Stimulated activated CD4-positive, alpha-beta T cell treated with anti-CD3 and anti-CD28 coated beads, Interleukin-12 subunit alpha, Interleukin-12 subunit beta, amount 100 ng/mL, for 24 hours (primary cell): ENCODE measurements at places on chromosomes 13 and 19.
A peak's percentile ranks its signal among the peaks of the same experiment; 100 is the strongest.

DNA sequence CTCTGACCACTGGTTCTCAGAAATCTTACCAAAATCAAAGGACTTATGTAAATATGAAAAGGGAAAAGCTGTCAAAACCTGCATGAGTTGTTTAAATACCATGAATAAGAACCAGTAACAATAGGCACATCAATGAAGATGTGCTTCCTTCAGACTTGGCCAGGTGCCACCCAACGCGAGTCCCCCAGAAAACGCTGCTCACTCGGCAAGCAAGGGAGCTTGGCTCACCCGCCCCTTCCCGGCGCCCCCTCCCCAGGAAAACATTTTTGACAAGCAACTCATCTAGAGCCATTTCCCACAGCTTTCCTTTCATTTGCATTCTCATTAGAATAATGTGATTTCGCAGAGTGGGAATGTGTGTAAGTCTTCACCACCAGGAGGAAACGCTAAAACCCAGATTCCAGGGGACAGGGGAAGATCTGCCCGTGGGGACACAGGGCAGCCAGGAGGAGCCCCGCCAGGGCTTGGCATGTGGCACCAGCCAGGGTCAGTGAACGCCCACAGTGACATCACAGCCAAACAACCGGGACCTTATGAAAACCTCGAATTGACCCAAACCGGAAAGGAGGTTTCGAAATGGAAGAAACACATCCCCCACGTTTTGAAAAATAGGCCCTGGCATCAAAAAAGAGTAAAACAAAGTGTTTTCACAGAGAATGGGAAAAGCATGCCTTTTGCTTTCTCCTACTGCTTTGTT lies 366.2 kb upstream of the TSHZ3 start:
- no peak for DNase-seq

- no peak for DNase-seq
These were observed 104.8 kb upstream of the MIR17HG start for GRCh38 chr13:91242652-91243051.

DNA sequence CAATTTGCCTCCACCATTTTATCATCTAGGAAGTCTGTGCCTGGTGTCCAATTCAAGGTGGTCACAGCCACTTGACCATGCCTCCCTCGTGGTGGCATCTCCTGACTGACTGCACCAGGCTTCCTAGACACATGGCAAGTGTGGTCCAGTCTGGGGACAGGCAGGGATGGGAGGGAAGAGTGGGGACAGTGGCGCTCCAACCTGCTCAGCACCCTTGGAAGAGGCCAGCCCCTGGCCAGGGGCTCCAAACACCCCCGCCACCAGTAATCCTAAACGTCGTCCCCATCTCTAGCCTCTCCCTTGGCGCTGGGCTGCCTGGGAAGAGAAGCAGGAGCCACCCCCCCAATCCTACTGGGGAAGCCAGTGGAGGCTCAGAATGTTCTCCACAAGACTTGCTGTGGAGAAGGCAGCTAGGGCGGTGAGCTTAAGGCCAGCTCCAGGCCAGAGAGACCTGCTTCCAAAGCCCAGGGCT lies 2.7 kb downstream of the RPL36 start:
- no peak for DNase-seq

DNA sequence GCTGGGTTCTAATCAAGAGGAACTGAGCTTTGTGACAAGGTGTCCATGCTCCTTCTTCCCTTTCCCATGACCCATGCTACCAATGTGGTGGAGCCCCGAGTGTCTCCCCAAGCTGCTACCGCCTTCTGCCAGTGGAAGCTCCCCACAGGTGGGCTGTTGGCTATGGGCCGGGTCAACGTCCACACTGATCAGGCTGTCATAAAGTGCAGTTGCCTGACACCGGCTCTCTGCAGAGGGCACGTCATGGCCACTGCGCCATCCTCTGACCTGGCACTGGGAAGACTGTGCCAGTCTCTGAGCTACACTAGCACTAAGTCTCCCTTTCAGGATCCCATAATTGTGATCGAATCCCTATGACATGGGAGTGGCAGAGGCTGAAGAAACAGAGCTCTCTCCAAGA lies 192.3 kb downstream of the USP12 start:
- no peak for DNase-seq

DNA sequence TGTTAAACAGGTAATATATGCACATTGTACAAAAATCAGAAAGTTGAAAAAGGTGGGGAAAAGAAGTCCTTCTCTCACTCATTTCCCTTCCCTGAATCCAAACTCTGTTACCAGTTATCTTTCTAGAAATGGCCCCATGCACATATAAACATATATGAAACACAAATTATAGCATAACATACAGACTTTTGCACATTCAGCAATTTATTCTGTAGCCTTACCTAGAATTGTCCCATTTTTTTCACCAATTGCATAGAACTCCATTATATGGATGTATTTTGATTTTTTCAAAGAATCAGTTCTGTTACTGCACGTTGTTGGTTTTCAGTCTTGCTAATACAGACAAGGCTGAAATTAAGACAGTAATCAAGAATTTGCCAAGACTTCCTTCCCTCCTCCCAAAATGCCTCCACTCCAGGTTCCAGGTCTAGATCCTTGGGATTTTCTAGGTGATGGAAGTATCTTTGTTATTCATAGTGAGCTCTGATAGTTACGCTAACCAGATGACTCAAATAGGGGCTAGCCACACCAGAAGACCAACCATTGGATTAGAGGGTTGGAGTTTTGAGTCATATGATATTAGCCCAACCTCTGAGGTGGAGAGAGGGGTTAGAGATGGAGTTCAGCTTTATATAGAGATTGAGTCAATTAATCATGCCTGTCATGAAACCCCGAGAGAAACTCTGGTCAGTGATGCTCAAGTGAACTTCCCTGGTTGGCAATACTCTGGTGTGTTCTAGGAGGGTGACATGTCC lies 30.7 kb downstream of the GPR180 start:
- DNase-seq, result no peak

- DNase-seq, result no peak
These were observed 29.5 kb downstream of the UPF1 start for GRCh38 chr19:18861235-18861634.

GRCh38 chr13:111099290-111099689 lies 15.8 kb upstream of the ARHGEF7 start:
- DNase-seq, result no peak

- peak; percentile 65 for DNase-seq
These were observed 1.5 kb downstream of the BIVM start for GRCh38 chr13:102800145-102801041.

DNA sequence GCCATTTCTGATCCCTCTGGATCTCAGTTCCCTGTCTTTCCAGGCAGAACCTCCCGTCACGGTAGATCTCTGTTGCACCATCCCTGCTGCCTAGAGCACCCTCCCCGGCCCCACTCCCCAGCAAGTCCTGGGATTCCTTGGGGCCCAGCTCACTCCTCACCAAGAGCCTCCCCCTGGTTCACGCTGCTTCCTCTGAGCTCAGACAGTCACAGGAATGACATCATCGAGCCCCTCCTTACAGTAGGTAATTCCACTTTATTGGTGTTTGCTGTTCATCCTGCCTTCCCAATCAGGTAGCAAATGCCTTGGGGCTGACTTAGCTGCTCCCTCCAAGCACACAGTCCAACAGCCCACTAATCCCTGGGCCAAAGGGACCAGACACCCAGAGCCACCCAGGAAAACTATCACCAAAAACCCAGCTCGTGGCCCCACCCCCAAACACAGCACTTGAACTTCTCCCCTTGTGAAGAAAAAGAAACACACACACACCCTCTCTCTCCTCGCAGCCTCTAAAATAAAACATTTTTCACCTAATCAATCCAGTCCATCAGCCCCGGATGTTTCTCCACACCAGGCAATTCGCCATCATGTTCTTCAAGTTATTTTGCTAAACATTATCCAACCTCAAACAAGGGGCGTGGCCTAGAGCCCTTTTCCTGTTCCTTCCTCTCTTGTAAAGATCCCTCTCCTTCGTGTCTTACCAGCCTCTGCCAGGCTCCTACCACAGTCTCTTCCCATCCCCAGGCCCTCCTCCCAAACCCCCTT lies 2.5 kb downstream of the NAPA start:
- no peak for DNase-seq

DNA sequence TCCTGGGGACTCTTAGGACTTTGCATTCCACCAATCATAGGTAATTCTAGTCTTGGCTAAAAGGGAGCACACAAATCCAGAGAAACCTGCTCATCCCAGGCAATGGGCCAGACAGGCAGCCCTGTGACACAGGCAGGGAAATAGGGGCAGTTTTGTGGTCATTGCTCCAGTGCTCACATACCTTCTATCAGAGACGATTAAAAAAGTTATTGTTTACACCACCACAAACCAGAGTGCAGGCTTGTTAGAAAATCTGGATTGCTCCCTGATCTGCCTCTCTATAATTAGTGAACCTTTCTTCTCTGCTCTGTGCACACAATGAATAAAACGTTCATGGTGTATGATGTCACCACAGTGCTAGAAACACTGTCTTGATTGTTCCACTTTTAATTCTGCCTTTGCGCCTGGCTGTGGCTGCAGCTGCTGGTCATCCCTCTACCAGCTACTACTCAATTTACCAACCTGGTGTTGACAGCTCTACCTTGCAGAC lies 121.6 kb upstream of the SPATA13 start:
- no peak for DNase-seq

DNA sequence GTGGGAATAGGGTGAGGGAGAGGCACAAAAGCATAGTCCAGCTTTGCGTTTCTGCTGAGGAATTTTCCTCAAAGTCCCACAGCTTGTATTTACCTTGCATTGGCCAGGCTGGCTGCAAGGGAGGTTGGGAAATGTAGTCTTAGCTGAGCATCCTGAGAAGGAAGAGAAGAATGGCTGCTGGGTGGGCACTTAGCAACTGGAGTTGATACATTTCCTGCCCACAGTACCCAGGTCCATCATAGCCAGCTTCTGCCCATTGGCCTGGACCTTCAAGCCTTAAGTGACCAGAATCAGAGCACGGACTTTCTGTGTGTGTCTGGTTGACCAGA lies 112.4 kb downstream of the SIPA1L3 start:
- no peak for DNase-seq

- no peak for DNase-seq
These were observed 35.2 kb upstream of the WDFY2 start for GRCh38 chr13:51549050-51549449.

DNA sequence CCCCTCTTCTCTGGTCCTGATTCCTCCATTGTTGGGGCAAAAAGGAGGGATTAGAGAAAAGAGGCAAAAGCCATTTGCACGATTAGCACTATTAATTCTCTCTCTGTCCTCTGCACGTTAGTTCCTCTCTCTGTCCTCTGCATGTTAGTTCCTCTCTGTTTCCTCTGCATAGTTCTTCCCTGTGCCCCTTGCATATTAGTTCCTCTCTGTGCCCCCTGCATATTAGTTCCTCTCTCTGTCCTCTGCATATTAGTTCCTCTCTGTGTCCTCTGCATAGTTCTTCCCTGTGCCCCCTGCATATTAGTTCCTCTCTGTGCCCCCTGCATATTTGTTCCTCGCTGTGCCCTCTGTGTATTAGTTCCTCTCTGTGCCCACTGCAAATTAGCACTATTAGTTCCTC lies 847.2 kb upstream of the GPC6 start:
- no peak for DNase-seq

- DNase-seq, result no peak
These were observed 55.2 kb downstream of the SPATA13 start for GRCh38 chr13:24215732-24216131.
